ENCODE measurements at places on chromosomes 7 and 10.

GRCh38 chr7:27116031-27116961, 13.8 kb upstream of the HOXA2 start:
- no peak for DNase-seq

DNA sequence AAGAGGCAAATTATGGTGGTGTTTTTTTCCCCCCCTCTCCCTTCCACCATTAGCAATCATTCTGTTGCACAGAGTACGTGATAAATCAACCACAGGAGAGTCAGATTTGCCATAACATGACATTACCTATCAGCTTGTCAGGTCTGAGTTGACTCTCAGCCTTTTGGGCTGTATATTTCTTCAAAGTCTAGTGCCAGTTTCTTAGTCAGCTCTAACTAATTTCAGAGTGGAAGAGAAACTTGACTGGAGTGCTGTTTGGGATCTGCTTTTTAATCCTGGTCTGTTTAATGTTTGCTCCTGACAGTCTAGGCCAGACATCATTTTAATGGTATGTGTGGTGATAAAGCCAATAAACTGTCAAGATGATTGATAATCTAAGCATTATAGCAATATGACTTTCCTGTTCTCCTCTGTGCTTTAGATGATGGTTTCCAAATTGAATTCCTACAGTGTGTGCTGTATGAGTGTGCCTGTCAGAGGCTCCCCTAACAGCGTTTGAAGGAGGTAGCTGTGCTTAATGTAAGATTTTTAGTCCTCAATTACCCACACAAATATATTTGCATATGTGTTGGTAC, 76.9 kb downstream of the LRMDA start:
- DNase-seq, result no peak

GRCh38 chr7:29991937-29992336, 2.3 kb upstream of the SCRN1 start:
- DNase-seq, result no peak

- no peak for DNase-seq
Observed at GRCh38 chr7:47400741-47401206, 181.1 kb downstream of the TNS3 start.

DNA sequence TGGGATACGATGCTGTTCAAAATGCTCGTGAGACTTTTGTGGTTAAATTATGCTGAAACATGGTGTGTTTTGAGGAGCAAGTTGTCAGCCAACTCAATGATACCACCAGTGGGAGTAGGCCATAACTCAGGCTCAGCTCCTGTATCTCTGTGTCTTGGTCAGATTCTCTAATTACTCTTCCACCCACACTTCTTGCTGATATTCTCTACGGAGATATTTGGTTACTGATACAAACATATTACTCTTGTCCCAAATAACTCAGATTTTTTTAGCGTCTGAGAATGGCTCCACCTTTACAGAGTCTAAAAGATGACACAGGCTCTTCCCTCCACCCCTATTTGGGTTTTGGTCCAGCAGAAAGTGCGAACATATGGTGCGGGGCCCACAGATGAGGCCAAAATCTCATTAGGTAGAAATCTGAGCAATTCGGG, 168.9 kb downstream of the PKD1L1 start:
- no peak for DNase-seq
